Left colon (tissue), 2 donors: ENCODE measurements at places on chromosomes 3 and 15. TPM values are rescaled to one million over a fixed set of nuclear protein-coding genes. Genes with fewer than 3 reads are reported as not detected.

DNA sequence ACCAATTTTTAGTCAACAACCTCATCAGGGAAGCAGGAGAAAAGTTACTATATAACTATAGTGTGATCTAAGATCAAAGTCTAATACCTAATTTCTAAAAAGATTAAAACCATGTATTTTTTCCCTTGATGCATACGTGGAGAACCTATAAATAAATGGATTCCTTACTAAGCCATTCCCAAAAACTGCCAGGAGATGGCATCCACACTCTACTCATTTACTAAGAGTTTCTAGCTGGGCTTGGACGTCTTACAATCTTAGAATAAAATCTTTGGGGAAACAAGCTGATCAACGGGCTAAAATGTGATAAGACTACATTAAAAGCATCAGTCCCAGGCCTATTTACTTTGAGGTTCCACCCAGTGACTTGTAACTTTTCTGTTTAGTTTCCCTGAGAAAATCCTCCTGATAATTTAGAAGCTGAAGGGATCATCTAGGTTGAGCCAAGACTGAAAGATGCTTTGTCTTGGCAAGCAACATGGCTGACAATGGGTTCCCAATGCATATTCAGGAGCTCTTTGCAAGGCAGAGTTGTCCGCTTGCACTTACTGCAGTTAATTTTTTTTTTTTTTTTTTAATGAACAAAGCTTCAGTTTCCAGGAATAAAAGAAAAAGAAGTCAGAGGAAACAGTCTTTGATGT lies 85.5 kb upstream of the FGF12 start:
- DNase-seq, result no peak

- DNase-seq, result no peak
These were observed 39.3 kb upstream of the LACTB start for GRCh38 chr15:63082366-63082765.

THRB gene
- total RNA-seq, result 26.2 TPM

ANKRD63 gene
- not detected for total RNA-seq

DNA sequence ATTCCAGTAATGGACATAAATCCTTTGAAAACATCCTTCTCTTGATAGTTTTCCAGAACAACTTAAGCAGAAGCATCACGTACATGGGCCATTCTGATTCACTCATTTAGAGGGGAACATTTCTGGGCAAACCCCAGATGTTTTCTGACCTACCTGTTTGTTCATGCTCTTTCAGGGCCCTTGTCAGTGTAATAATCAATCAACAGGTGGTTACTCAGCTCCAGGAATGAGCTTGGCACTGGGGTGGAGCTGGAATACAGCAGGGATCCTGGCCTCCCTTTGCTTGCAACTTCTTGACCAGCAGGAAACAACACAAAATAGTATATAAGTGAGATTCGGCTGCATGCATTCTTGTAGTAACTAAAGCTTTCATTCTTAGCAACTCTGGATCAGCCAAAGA lies 9.2 kb upstream of the UBE2E1 start:
- no peak for DNase-seq

NLGN1 gene
- 0.98 TPM for total RNA-seq

DNA sequence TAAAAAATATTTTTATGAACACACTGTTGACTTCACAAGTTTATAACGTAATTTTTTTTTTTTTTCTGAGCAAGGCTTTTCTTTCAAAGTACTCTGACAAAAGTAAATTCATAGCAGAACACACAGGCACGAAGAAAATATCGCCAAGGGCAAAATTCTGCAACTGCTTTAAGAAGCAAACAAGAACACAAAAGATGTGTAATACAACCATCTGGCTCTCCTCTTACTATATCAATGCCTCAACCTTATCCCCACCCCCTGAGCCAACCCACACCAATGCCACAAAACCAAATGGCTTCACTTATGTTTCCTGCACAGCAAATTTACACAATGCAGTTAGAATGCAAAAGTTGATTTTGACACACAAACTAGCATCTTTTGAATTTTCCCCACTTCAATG lies 274.2 kb downstream of the FOXP1 start:
- no peak for DNase-seq

PTX3 gene
- 2.1 TPM for total RNA-seq

DNA sequence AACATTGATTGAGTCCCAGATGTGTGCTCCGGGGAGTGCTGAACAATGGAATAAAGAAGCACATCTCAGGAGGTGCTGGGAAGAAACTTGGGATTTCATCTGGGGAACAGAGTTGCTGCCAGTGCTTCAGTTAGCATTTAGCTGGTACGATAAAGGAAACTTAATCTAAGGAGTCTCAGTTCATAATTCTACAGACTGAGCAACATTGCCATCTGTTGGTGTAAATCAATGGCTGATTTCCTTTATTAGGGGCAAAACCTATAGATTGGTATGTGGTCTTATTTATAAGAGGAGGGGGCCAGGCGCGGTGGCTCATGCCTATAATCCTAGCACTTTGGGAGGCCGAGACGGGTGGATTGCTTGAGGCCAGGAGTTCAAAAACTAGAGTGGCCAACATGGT lies 8.9 kb downstream of the MKRN2OS start:
- no peak for DNase-seq

FNDC3B gene
- 113 TPM for total RNA-seq

GRCh38 chr3:157136647-157137387 lies 23.1 kb downstream of the CCNL1 start:
- DNase-seq, result peak; percentile 93
